ENCODE measurements at places on chromosomes 12 and 14.

GRCh38 chr12:69047990-69048389 is 115.0 kb upstream of the CPM start:
- DNase-seq = no peak

DNA sequence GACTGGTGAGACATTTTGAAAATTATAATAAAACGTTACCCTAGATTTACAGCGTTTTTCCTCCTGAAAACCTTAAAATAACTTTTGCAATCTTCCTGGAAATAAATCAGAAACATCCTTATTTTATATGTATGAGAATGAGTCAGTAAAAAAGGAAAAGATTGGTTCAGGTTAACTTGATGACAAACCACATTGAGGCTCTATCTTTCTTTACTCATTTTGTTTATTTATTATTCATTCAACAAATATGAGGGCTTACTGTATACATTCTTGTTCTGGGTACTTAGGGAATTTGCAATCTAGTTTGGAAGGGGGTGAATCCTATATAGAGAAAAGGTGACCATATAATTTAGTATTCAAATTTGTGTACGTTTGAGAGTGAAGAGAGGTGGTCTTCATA is 156.6 kb downstream of the UNC79 start:
- no peak for DNase-seq

- no peak for DNase-seq
Measured at GRCh38 chr12:92414170-92415070, 268.8 kb upstream of the BTG1 start.

GRCh38 chr12:111578276-111578970 is 20.7 kb downstream of the ATXN2 start:
- DNase-seq = peak; percentile 59

- DNase-seq = no peak
Measured at GRCh38 chr12:107007411-107007810, 20.5 kb upstream of the MTERF2 start.

GRCh38 chr12:54891717-54892478 is 37.6 kb downstream of the MUCL1 start:
- no peak for DNase-seq

DNA sequence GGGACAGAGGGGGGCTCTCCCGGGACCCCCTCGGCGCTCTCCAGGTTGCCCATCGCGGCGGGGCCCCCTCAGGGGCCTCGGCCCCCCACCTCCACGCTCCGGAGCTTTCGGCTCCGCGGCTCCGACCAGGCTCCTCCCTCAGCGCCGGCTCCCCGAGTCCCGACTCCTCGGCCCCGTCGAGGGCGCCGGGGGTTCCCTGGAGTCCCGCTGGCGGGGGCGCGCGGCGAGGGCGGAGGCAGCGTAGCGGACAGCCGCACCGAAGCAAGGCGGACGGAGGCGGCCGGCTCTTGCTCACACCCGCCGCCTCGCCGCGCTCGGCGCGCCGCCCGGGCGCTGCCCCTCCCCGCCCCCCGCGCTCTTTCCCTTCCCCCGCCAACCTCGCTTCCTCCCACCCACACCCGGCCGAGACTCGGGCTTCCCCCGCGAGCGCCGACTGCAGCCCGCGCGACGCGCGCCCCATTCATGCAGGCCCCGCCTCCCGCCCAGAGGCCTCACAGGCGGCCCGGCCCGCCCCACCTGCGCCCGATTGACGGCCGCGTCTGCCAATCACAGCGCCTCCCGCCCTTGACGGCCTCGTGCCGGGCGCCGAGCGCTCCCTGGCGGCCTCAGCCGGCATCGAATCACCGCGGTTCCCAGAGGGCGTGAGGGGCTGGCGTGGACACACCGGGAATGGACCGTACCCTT is at the start of gene FMNL3:
Gene FMNL3 (minus strand): TSS at position 278 of the 684 bp plus-strand sequence. CDS start 225 bp downstream, at position 53.
- DNase-seq = peak; percentile 93

- peak; percentile 68 for DNase-seq
Measured at GRCh38 chr14:23185063-23185462, 1.6 kb upstream of the SLC7A8 start.

GRCh38 chr14:105476831-105477659 is 2.4 kb downstream of the CRIP2 start:
- DNase-seq = peak; percentile 19

DNA sequence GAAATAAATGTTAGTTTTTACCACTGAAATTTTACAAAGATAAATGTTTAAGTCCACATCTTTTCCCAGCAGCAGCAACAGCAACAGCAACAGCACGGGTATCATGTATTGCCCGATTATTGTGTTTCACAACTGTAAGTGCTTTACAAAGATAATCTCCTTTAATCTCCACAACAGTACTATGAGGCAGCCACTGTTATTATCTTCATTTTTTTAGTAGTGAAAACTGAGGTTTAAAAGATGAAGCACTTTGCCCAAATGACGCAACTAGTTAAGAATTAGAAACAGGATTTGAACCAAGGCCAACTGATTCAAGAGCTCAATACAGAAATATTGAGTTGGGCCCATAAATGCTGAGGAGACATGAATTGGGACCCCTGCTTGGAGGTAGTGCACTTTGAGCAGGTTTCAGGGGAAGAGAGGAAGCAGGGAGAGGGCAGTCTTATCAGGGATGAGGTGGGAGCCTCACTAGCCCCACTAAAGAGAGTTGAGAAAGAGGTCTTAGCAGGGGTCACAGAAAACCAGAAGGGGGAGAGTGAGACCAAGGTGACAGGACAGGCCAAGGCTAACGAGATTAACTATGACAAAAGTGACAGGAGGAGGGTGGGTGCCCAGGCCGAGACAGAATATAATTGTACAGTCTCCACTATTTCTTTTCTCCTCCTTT is 15.3 kb downstream of the KRT2 start:
- no peak for DNase-seq

DNA sequence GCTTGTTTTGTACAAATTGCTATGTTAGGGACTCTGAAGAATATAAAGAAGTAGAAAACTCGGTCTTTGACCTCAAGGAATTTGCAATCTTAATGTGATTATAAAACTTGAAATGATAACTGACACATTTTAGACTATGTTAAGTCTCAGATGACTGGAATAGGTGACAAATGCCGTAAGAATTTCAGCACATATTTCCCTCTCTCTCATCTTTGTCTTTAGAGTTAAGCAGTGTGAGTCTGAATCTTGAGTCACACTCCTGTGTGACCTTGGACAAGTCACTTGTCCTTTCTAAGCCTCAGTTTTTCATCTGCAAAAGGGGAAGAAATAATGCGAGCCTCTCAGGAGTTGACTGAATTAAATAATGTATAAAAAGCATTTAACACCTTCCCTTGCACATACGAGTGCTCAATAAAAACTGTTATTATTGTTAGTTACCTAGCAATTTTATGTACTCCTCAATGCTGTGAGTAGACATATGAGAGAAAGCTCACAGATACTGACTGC is 103.7 kb downstream of the DYRK2 start:
- no peak for DNase-seq

DNA sequence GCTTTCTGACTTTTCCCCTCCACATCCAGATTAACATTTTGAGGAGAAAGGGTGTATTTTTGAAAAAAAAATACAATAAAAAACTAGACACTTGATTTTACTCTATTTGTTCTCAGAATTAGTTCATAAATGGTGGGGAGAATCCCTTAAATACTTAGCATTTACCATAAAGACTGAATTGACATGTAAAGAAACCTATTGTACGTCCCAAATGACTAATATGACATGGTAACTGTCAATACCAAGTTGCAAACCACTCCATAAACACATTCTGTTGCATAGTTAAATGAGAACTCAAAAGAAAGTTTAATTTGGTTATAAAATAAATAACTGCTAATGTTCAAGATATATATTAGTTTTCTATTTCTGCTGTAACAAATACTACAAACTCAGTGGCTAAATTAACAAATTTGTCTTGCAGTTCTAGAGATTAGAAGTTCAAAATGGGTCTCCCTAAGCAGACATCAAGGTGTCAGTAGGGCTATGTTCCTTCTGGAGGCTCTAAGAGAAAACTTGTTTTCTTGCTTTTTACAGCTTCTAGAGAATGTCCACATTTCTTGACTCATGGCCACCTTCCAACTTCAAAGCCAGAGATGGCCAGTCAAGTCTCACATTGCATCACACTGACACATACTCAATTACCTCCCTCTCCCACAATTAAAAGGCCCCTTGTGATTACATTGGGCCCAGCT is 16.0 kb downstream of the NELL2 start:
- no peak for DNase-seq

GRCh38 chr14:79044894-79045624 is 874.9 kb downstream of the NRXN3 start:
- DNase-seq = peak; percentile 85

DNA sequence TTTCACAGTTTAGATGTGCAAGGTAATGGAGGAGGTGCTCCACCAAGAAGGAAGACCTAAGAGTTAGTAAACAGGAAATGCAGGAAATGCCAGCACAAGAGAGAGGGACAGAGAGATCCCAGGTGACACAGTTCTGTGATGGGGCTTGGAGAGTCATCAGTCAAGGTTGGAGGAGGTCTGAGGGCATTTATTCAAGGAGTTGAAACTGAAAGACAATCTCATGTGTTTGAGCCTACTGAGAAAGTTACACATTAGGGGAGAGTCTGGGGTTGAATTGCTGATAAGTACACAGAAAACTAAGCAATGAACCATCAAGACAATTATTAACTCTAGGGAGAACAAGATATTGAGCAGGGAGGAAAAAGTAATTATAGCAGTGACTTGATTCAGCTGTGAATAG is 138.5 kb downstream of the ANO6 start:
- DNase-seq = no peak

DNA sequence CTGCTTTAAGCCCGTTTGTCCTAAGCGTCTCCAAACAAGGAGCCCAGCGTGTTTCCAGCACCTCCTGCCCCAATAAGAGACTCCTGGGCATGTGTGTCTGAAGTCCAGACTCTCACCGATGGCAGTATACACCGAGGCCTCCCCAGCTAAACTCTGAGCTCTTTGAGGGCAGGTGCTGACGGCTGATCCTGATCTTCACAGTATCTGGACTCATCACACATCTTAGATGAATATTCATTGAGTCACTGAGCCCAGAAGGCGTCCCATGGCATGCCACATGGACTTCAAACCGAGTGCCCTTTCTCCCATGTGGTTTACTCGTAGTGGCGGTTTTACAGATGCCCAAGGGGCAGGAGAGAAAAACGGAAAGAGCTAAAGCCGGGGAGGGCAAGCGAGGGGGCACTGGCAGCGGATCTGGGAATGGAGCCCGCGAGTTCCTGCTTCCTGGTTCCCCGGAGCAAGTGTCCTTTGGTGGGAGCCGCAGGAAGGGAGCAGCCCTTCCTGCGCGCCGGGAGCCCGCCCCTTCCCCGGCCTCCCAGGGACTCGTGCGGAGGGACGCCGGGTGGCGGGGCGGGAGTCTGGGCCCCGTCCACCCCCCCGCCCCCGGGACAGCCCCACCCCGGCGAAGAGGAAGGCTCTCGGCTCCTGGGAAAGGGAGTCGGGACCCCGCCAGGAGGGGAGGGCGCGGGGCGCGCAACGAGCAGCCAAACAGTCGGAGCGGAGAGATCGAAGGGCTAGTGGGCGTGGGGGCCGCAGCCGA is 585 bp upstream of the TEAD4 start:
- DNase-seq = peak; percentile 75

DNA sequence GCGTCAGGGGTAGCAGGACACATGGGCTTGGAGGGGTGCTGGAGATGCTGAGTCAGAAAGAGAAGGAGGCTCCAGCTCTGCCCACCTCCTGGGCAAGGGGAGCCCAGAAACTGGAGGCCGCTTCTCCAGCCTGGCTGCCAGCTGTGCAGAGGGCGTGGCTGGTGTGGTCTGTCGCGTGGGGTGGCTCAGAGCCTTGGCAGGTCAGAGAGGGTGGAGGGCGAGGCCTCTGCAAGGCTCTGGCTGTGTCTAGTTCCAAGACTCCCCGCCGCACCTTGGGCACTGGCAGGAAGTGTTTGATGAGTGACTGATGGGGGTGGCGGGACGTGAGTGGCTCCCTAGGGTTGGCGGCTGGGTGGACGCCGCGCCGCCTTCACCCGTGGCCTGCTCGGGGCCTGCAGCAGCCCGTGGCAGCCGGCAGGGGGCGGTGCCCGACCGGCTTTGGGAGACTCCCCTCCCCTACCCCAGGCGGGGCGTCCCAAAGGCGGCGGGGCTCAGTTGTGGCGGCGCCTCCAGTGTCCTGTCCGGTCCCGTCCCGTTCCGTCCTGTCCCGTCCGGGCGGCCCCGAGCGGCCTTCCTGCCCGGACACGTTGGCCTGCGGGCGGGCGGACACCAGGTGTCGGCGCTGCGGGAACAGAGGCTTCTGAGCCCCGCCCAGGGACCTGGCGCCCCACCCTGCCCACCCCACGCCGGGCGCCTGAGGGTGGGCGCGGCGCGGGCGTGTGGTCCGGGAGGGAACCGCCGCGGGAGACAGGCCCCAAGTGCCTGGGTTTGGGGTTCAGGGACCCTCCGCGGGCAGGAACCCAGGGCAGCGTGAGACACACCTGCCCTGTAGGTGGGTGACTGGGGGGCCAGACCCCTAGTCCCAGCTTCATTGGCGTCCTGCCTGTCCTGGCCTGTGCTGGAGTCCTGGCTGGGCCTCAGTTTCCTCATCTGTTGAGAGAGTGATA is 39.7 kb downstream of the KRT80 start:
- peak; percentile 35 for DNase-seq

DNA sequence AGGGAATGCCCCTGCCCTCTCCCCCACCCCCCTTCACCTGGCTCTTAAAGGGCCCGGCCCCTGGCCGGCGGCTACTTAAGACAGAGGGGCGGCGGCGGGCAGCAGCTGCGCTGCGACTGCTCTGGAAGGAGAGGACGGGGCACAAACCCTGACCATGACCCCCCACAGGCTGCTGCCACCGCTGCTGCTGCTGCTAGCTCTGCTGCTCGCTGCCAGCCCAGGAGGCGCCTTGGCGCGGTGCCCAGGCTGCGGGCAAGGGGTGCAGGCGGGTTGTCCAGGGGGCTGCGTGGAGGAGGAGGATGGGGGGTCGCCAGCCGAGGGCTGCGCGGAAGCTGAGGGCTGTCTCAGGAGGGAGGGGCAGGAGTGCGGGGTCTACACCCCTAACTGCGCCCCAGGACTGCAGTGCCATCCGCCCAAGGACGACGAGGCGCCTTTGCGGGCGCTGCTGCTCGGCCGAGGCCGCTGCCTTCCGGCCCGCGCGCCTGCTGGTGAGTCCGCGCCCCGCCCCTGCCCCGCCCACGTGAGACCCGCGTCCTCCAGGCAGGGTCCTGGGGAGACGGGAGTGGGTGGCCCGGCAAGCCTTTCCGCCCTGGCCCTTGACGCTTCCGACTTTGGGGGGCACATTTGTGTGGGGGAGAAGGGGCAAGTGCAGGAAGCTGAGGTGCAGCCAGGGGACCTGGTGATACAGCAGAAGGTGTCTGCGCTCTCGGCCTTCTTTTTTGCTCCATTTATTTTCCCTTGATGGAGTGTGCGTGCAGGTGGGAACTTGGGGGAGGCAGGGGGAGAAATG is at the start of gene IGFBP6:
Gene IGFBP6 (plus strand): TSS at position 104 of the 790 bp plus-strand sequence. CDS start 51 bp downstream, at position 155.
- no peak for DNase-seq

DNA sequence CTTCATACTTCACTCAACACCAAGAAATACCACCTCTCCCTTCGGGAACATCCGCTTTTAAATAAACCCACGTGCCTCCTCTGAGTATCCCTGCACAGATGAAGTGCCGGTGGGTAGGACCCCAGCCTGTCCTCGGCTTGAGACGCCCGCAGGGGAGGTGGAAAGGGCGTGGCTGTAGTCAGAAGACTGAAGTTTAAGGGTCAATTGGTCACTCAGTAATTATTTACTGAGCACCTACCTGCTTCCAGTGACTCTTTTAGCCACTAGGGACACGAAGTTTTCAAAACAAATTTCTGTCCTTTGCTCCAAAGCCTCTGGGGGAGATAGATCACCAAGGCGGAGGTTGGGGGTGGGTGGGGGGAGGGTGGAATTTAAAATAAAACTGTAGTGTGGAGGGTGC is 309.4 kb downstream of the VRK1 start:
- no peak for DNase-seq

GRCh38 chr14:24095271-24096068 is 1.4 kb downstream of the PCK2 start:
- DNase-seq = peak; percentile 56

Data from COLO829 (cell line).